Activated T-helper 1 cell treated with anti-CD3 and anti-CD28 coated beads, Interleukin-12 subunit alpha, Interleukin-12 subunit beta, Interleukin-2, Interleukin-4 antibody, amounts not matched to agents 30 ng/mL and 10 ng/mL and 1 ng/mL, durations not matched to agents 14 hours and 24 hours and 36 hours (primary cell): ENCODE measurements at places on chromosomes 6 and 20.

GRCh38 chr6:135286962-135287538 is 105.9 kb downstream of the MYB start:
- no peak for DNase-seq

GRCh38 chr20:10076126-10077080 is 41.6 kb downstream of the ANKEF1 start:
- DNase-seq, result no peak

DNA sequence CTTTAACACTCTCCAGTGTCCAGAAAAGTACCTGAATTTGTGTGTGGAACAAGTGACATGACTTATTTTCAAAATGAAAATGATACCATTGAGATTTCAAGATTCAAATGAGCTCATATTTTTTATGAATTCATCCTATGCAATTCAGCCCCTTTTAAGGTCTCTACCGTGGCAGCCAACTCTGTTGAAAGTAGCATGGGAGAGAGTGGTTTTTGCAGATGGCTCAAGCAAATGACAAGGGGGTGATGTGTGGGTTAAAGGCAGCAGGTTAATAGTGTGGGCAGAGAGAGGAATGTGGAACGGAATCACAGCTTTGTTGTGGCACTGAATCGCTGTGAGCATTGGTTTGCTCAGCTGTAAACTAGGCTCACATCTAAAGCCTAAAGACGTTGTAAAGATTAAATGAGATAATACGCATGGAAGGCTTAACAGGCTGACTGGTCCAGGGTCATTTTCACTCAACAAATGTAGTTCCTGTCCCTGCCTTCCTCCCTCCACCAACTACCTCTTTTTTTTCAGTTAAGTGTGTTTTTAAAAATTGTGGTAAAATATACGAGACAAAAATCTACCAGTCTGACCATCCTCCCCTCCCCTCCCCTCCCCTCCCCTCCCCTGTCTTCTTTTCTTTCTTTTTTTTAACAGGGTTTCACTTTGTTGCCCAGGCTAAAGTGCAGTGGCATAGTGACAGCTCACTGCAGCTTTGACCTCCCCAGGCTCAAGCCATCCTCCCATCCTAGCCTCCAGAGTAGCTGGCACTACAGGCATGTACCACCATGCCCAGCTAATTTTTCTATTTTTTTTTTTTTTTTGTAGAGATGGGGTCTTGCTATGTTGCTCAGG is 114.7 kb upstream of the ZNF217 start:
- peak; percentile 26 for DNase-seq

GRCh38 chr6:148432462-148433195 is 90.0 kb downstream of the SASH1 start:
- DNase-seq, result no peak

- no peak for DNase-seq
These were observed 115.2 kb upstream of the BCLAF1 start for GRCh38 chr6:136404627-136405419.

- no peak for DNase-seq
These were observed 2.3 kb downstream of the NKAIN2 start for GRCh38 chr6:123805921-123806320.

DNA sequence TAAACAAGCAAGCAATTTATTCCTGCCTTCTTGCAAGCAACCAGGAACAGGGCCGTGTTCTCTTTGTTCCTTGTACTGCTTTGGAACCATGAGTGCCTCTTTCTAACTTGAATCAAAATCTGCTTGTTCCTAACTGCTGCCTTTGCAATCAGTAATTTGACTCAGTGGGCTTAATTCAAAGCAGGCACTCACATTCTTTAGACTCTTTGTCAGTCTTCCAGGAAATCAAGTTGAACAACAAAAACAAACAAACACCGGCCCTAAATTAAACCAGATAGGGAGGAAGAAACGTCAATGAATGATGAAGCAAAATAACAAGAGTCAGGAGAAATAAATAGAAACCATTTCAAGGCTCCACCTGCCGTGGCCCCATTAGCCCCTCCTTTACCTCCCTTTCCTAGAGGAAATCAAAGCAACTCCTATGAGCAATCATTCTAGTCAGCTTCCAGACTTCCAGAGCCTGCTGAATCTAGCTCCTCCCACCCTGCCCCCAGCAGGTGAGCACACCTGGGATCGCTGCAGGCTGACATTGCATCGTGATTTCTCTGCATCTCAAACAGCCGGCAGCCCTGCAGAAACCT is 582.2 kb upstream of the FLRT3 start:
- no peak for DNase-seq

DNA sequence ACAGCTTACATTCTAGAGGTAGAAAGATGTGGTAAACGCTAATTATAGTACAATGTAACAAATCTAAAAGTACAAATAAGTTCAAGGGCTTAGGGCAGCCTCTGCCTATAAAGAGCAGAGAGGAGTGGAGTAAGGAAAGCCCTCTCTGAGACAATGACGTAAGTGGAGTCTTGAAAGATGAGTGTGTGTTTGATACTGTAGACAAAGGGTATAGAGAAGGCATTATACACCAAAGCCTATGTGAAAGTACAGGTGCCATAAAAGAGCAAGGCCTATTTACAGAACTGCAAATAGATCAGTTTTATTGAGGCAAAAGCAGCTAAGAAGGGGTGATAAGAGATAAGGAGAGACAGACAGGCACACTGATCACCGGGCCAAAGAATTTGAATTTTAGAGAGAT is 10.9 kb downstream of the GOPC start:
- no peak for DNase-seq

- DNase-seq, result no peak
These were observed 576 bp upstream of the RRP36 start for GRCh38 chr6:43020847-43021246.

DNA sequence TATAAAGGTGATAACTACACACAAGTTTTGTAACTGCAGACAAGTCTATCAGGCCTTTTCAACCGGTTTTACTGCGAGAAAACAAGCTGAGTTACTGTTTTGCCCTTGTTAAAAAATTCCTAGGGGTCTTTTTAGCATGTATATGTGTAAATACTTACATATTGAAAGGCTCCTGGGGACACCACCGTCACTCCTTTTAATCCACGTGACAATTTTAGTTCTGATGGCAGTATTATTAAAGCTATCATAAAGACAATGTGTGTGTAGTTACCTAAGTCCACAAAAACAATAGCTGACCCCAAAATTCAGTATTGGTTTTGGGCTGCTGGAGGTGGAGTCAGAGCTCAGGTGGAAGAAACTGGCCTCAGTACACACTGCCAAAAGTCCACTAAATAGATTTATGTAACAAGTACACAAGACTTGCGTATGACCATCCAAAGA is 41.3 kb upstream of the HFE start:
- no peak for DNase-seq
